ENCODE measurements at places on chromosomes 11 and 22.

- DNase-seq = no peak
These were observed 20.3 kb upstream of the MICAL3 start for GRCh38 chr22:18044548-18045271.

DNA sequence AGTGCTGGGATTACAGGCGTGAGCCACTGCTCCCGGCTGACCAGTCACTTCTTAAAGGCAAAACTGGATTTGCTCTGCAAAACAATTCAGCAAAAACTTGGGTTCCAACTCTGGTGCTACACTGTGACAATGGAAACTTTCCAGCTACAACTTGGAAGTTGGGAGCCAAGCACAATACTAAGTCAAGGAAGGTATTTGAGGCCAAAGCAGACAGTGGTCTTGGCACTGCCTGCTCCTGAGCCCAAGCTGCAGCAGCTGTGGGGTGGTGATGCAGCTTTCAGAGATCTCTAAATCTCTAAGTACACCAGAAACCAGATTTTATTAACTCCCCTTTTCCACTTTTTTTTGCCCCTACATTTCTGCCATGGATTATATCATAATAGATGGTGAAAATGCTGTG, 17.5 kb downstream of the ADM start:
- no peak for DNase-seq

GRCh38 chr11:131889146-131889577, 518.7 kb downstream of the NTM start:
- no peak for DNase-seq

DNA sequence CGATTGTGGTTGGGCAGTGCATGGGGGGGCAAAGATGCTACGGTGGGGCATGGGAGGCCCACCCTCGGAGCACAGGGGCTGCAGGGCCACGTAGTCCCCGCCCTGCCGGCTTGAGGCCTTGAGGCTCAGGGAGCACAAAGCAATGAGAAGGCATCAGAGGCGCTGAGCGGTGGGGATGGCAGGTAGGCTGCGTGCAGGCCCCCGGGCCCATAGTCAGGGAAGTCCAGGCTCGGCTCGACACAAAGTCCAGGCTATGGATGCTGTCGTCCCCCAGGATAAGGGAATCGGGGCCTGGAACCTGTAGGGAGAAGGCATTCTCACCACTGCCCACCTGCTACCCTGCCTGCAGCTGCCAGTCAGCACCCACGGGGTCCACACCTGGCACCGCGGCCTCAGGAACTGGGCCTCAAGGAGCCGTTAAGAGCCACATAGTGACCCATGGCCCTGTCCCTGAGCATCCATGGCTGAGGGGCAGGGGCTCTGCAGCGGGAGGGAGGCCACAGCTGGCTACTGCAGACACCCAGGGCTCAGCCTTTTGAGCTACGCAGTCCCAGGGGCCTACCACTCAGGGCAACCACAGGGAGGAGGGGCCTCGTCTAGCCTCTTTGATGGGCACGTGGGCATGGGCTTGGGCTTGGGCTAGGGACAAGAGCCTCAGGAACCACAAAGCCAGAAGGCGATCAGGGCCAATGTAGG, 179.7 kb downstream of the IGLL1 start:
- DNase-seq = no peak

GRCh38 chr22:42101199-42101598, 10.6 kb upstream of the NDUFA6 start:
- DNase-seq = no peak

Measured in activated CD4-positive, alpha-beta T cell treated with anti-CD3 and anti-CD28 coated beads for 48 hours (primary cell).